ENCODE measurements at places on chromosomes 7 and 10. TPM values are rescaled to one million over a fixed set of nuclear protein-coding genes. Genes with fewer than 3 reads are reported as not detected.
A peak's percentile ranks its signal among the peaks of the same experiment; 100 is the strongest.

DNA sequence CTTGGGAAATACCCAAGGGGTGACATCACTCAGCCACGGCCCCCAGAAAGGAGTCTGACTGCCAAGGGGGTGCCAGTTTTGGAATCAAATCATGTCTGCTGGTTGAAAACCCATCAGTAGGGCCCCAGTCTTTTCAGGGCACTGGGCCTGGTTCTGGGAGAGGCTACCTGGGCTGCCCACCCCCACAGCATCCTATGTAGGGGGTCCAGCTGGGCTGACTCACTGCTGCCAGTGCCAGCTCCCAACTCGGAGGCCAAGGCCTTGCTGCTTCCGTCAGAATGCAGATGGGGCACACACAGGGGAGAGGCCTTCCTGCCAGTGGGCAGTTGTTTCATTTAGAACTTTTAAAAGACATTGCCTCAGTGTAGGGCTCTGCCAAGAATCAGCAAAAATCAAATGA, 39.5 kb upstream of the DMBT1 start:
- no peaks in the 10 kb centered on the region for H3K27me3 ChIP-seq
- no peaks in the 10 kb centered on the region for H3K36me3 ChIP-seq
- peak; percentile 26 for DNase-seq
- H3K27ac ChIP-seq, result no peak overlapping the region
- H3K4me3 ChIP-seq, result no peak overlapping the region
- no peaks in the 10 kb centered on the region for H3K4me1 ChIP-seq

- no peaks in the 10 kb centered on the region for H3K27me3 ChIP-seq
- no peak overlapping the region for H3K4me3 ChIP-seq
- no peak overlapping the region for H3K27ac ChIP-seq
- no peak for DNase-seq
- H3K36me3 ChIP-seq, result no peaks in the 10 kb centered on the region
Measured at GRCh38 chr10:81068460-81068859, 530.8 kb downstream of the SH2D4B start.

DNA sequence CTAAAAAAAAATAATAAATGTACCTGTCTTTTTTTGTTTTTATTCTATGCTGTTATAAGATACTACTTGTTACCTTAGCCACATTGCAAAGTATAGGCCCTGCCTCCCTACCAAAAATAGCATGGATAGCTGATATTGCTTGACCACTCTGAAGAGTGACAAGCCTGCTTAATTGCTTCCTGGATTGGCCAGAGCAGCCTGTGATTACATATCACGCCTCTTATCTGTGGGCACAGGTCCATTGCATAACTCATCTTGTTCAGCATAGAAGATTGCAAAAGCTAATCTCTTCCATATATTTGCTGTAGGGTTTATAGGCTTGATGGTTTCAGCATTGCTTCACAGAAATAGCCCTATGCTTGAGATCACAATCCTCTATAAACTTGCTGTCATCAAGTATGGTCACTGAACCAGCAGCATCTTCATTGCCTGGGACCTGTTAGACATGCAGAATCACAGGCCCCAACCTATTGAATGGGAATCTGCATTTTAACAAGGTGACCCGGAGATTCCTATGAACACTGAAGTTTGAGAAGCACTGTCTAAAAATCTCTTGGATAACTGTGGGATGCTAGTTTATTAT, 280.8 kb upstream of the CDC14C start:
- no peak overlapping the region for H3K27ac ChIP-seq
- no peaks in the 10 kb centered on the region for H3K27me3 ChIP-seq
- H3K4me3 ChIP-seq, result no peak overlapping the region
- H3K36me3 ChIP-seq, result no peaks in the 10 kb centered on the region
- no peak for DNase-seq
- no peaks in the 10 kb centered on the region for H3K4me1 ChIP-seq

DNA sequence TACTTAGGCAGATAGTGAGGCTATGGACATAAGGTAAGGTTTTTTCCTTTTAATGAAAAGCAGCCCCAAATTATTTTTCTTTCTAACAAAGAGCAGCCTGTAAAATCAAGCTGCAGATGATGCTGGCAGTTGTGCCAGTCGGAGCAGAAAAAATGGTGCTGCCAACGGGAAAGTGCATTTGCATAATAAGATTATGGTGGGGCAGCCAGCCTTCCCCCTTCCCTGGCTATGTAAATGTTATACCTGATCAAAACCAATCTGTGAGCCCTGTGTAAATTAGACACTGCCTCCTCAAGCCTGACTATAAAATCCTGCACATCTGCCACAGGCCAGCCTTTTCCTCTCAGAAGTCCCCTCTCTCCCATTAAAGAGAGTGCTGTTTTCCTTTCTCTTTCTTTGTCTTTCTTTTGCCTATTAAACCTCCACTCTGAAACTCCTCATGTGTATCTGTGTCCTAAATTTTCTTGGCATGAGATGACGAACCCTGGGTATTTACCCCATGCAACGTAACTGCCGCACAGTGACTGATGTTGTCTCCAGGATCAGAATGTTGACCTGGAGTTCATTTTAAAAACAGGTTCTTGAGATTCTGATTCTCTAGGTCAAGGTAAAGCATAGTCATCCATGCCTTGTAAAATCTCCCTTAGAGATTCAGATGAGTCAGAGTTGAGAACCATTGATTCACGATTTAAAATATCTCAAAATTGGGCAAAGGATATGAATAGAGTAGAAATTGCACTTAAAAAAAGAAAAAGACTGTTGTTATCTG, 167.3 kb upstream of the C1GALT1 start:
- DNase-seq, result no peak
- H3K27ac ChIP-seq, result no peak overlapping the region
- H3K36me3 ChIP-seq, result no peaks in the 10 kb centered on the region
- no peaks in the 10 kb centered on the region for H3K4me1 ChIP-seq
- H3K4me3 ChIP-seq, result no peak overlapping the region
- no peaks in the 10 kb centered on the region for H3K27me3 ChIP-seq

COL13A1 gene
- 5.7 TPM for polyA plus RNA-seq

C10orf143 gene
- polyA plus RNA-seq, result 1.9 TPM

ZNF467 gene
- polyA plus RNA-seq, result 0.15 TPM

Data from fibroblast of lung (primary cell).